ENCODE measurements at places on chromosomes 11 and 22. TPM values are rescaled to one million over a fixed set of nuclear protein-coding genes. Genes with fewer than 3 reads are reported as not detected.

Gene FZD4
- total RNA-seq, result 13.6 TPM

Gene ST14
- not detected for total RNA-seq

Gene LGALS12
- not detected for total RNA-seq

Gene RIMBP3B
- total RNA-seq, result 0.26 TPM

Gene TTC36
- total RNA-seq, result 0.63 TPM

DNA sequence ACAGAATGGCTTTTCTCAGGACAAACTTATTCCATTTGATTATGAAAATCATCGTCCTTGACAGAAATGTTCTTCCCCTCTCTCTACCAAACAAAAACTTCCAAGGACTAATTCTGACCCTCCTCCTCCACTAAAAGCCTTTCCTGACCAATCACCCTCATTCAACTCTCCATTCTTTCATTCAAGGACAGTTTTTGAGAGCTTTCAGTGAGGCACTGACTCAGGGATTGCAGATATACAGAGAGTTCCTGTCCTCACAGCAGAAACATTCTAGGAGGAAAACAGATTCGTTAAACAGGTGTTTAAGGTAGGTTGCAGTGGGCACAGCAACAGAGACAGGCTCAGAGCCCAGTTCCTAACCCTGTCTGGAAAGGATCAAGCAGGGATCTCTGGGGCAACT is 41.5 kb downstream of the OR4D9 start:
- DNase-seq, result no peak

DNA sequence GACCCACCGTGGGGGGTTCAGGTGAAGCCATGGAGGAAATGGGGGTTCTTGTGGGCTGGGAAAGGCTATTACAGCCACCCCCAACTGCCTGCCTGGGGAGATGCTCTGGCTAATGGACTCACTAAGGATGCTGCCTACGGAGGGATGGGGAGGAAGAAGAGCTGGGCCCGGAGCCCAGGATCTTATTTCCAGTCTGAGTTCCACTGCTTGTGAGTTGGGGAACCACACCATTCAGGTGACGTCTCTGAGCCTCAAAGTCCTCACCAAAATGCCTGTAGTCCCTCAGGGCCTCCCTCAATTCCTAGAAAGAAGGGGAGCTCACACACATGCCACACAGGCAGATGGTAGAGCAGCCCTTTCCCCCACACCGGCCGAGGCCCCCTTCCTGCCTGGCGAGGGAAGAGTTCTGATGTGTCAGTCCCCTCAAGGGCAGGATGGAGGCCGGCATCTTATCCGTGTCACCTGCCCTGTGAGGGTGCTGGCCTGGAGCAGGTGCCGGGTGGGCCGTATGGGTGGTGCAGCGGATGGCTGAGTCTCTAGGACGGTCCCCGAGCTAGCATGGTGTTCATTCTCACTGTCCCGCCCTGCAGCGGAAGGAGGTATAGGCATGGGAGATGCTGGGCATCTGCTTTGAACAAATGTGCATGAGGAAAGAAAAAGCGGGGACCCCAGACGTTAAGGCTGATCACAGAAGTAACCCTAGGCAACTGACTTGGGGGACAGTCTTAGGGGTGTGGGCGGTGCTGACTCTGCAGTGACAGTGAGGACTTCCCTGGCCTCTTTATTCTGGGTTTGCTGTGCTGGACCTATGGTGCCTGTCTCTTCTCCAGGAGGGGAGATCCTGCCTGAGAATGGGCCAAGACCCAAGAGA is 15.7 kb downstream of the MRGPRF start:
- DNase-seq, result no peak

GRCh38 chr11:84829162-84829561 is 798.0 kb downstream of the DLG2 start:
- no peak for DNase-seq

DNA sequence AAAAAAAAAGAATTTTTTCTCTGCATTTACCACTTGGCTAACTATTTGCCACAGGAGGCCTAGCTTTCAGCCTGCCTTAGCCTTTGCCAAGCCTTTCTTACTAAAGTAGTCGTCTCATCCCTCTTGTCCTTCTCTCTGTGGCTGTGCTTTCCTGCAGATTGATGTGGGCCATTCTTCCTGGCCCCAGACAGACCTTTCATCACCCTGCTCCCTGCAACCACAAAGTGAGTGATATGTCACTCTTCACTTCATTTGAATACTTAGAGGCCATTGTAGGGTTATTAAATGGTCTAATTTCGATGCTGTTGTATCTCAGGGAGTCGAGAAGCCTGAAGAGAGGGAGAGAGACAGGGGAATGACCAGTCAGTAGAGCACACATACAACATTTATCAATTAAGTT is 37.6 kb downstream of the ART5 start:
- DNase-seq, result no peak

DNA sequence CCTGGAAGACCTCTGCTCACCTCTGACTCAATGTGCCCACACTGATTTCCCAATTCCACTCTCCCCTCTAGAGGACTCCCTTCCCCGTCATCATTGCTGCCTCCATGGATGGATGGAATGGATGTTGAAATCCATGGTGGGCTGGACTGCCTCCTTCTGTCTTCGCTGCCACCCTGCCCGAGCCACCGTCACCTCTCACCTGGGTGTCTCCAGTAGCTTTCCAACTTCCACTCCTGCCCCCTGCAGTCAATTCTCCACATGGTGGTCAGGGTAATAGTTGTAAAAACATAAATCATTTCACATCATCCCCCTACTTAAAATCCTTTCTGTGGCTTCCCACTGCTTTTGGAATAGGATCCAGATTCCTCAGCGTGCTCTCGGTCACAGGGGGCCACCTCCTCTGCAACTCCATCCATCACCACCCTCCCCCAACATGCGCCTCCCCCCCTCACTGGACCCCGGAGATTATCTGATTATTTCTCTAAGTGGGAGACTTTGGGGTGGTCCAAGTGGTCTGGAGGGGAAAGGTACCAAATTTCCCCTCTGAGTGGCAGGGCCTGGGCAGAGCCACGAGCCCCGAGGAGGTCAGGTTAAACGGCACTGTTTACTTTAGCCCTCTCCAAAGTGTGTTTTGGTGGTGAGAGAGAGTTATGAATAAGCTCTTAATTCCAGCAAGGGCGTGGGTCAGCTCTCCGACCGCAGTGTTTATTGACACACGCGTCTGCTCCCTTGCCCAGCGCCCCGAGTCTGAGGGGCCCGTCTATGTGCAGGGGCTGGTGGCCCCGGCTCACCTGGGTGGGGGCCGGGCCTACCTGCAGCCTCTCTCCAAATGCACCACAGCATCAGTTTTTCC is 313.7 kb downstream of the MN1 start:
- DNase-seq, result peak; percentile 9

- DNase-seq, result no peak
These were observed 16.4 kb downstream of the PRR33 start for GRCh38 chr11:1875093-1875850.

DNA sequence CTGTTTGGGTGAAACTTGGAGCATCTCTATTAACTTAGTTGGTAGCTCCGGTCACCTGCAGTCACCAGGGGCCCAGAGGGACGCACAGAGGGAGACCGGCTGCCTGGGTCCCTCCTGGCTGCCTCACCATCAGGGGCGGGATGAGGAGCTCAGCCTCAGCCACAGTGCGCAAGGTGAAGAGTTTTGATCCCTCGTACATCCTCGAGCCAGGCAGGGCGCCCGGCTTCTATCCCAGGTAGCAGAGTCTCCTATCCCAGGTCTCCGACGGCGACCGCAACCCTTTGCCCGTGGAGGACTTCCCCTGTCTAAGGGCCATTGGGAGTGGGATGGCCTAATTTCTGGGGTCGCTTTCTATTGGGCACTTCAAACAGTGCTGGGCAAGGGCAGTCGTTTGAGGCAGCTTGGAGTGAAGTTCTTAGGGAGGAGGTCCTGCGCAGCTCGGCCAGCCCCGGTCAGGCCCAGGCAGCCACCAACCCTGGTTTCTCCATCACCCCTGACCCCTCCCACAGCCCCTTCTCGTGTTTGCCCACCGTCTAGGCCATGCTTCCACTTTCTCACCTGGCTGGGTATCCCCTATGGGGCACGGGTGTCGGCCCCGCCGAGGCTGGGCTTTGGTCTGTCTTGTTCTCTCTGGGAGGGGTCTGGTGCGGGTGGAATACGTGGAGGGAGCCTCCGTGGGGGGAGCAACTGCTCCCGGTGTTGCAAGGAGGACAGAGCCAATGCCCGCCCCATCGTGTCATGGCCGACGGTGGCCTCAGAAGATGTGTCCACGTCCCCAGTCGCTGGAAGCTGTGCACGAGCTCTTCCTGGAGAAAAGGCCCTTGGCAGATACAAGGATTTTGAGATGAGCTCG is 3.6 kb upstream of the MRGPRG start:
- DNase-seq, result no peak

DNA sequence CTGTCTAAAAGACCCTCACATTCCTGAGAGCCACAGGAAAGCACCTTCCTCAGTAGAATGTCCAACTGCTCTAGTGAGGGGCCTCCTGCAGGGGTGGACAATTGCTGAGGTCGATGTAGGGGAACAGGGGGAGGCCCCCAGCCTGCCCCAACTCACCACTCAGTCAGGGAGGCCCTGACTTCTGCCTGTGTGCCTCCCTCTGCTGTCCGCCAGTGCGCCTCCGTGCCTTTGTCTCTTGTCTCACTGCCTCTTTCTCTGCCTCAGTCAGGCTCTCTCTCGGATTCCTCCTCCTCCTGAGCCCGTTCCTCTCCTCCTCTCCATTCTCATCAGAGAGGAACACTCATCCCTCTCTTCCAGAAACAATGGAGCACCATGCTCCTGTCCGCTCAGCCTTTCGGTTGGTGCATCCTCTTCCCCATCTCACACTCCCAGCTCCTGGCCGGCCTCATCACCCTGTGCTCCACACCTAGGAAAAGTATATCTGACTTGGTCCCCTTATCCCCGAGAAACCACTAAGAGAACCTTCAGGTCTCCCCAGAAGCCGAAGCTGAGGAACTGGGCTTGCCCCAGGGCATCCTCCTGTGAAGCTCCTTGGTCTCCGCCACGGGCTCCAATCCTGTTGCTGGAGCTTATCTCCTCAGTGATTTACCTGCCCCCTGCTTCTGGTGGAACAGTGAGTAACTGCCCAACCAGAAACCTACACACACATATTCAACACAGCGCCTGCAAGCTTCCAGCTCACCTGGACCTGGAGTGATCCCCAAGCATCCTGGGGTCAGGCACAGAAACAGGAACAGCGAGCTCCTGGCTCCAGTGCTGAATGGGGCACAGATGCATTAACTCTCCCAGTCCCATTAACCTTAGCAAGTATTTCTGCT is 2.3 kb downstream of the B3GAT1 start:
- DNase-seq, result no peak

DNA sequence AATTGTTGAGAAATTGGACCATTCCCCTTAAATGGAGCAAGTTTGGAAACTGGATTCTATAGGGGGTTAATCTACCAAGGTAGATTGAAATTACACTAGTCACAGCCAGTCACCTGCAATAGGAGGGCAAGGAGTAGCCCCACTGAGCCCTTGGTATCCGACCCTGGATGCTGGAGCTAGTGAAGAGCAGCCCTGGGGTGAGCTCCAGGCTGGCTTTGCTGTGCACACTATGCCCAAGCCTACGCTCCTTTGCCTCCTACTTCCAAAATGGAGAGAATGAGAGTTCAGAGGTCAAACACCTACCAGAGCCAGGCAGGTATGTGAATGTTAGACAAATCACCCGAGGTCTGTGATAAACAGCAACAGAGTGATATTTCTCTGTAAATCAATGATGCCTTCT is 23.7 kb downstream of the SNU13 start:
- no peak for DNase-seq

GRCh38 chr11:12066799-12067508 is 43.4 kb upstream of the MICAL2 start:
- DNase-seq, result peak; percentile 72

- DNase-seq, result no peak
These were observed 31.3 kb downstream of the CTNND1 start for GRCh38 chr11:57792870-57793269.

DNA sequence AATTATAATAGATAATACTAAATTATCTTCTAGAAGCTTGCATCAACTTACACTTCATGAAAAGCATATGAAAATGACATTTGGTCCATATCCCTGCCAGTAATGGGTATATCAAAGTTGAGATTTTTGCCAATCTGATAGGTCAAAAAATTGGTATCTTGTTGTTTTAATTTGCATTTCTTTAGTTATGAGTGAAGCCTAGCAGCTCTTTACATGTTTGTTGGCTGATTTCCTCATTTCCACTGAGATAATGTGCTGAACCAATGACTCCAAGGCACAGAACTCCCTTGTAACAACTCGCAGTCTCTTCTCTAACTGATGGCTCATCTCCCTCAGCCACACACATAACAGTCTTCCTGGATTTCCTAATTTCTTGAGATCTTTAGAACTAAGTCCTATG is 175.3 kb upstream of the SESN3 start:
- no peak for DNase-seq

GRCh38 chr11:132588366-132588765 is 943.9 kb downstream of the OPCML start:
- no peak for DNase-seq

- DNase-seq, result no peak
These were observed 9.6 kb downstream of the CERK start for GRCh38 chr22:46728470-46728869.

- no peak for DNase-seq
These were observed 143.8 kb downstream of the NECTIN1 start for GRCh38 chr11:119585043-119585781.

- no peak for DNase-seq
These were observed 33.6 kb upstream of the EHF start for GRCh38 chr11:34587282-34587677.

DNA sequence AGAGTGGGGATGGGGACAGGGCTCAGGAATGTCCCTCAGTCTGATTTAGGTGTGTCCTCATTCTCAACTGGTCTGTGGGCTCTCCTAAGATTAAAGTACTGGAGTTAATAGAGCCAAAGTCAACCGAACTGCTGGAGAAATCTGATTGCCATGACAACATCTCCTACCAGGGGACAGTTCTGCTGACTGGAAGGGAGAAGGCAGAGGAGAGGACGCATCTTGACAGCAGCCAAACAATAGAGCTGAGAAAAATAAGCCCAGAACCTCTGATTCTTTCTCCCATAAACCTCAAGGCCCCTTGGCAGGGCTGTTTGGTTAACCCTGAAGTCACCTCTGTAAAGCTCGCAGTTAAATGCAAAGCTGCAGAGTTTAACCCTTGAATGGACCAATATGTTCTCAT is 2.8 kb downstream of the KCTD14 start:
- no peak for DNase-seq

- no peak for DNase-seq
These were observed 345.5 kb upstream of the CTSC start for GRCh38 chr11:88683024-88683423.

- DNase-seq, result no peak
These were observed 56.0 kb upstream of the CHRM4 start for GRCh38 chr11:46447544-46447943.

DNA sequence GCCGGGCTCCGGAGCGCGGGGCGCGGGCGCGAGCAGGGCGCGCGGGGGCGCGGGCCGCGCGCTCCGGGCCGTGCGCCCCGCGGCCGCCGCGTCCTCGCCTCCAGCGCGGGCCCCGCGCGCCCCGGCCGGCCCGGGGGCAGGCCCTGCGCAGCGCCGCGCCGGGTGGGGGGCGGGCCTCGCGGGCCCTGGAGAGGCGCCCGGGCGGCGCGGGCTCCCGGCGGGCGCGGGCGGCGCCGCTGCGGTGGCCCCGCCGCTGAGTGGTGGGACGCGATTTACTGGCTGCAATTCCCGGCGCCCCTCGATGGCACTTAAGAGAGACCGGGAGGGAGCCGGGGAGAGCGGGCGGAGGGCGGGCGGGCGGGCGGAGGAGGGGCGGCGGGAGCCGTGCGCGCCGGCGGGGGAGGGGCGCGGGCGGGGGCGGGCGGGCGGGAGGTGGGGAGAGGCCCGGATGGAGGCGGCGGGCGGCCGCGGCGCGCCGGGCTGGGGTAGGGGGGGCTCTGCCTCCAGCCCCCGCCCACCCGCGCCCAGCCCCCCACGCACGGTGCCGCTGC is 73.2 kb upstream of the TCF20 start:
- no peak for DNase-seq

GRCh38 chr11:32172848-32173834 is 82.3 kb downstream of the RCN1 start:
- peak; percentile 53 for DNase-seq

GRCh38 chr22:46592390-46592872 is 27.8 kb upstream of the GRAMD4 start:
- peak; percentile 22 for DNase-seq

Measured in HFFc6 (cell line).